ENCODE measurements at places on chromosomes 12 and 14.

DNA sequence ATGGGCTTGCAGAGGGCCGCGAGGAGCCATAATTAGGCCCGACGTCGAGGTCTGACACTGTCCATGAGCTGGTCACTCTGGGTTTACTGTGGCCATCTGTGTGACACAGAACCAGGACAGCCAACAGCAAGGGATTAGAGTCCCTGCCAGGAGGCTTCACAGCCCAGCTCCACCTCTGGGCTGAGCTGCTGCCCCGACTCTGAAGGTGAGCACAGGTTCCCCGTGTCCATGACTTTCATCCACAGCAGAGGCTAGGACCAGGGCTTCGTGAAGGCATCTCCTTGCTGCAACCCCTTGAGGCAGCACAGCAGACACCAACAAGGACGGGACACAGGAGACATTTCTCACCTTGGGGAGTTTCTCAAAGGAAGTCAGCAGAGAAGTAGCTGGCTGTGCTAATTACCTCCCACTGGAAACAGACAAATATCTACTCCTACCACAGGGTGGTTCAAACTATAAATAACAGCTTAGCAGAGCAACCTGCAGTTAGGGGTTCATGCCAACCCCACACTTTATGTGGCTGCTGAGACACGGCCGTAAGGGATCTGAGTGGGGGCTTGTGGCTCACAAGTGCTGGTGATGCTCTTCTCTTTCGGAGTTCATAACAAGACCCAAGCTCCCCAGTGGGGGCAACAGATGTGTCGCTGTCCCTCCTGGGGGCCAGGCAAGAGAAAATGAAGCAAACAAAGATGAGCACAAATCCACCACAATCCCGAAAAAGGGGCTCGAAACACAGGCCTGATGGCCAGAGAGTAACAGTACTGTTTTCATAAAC is 29.2 kb downstream of the ZFYVE21 start:
- no peak for DNase-seq

- no peak for DNase-seq
Measured at GRCh38 chr12:122182887-122183587, at the start of gene LRRC43. Gene LRRC43 (plus strand): TSS chr12:122183123. CDS start chr12:122183145, 22 bp downstream.

DNA sequence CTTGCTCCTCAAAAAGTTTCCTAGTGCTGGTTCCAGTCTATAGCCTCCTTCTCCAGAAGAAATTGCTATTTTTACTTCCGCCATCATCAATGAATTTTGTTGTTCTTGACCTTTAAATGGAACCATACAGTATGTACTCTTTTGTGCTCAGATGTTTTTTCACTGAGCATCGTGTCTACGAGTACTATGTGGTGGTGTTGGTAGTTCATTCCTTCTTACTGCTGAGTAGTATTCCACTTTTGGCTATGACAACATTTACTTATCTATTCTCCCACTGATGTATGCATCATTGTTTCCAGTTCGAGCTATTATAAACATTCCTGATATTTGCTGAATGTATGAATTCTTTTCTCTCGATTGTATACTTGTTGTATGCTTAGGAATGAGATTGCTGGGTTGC is 28.6 kb downstream of the SLC2A14 start:
- DNase-seq = no peak

DNA sequence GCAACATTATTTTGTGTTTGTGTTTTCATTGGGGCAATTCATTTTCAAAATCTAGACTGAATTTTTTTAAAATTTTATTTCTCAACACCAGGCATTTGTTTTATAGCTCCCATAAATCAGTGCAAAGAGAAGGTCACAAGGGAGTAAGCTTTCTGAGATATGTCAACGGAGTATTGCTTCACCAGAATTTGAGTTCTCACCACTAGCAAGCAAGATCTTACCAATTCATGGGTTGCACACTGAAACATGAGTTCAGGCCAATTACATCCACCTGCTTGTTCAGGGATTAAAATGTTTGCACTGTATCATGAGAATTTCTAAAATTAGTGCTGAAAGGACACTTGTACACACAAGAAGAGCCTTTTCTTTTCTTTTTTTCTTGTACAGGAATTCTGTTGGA is 121.9 kb downstream of the CAND1 start:
- no peak for DNase-seq

DNA sequence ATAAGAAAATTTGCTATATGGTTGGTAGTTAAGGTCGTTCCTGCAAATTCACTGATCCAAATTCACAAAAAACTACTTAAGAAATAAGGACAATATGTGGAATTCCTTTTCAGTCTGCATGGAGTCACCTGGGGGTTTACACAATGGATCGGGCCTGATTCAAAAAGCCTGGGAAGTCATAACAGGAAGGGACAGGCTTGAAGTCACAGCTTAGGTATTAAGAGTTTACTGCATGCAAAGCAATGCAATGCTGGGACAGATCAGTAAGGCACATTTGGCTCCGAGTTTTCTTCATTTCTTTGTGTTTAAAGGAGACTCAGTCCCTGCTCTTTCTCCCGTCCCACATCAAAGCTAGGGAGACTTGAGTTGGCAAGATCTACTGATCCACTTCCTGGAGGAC is 153.3 kb downstream of the NTF3 start:
- no peak for DNase-seq

DNA sequence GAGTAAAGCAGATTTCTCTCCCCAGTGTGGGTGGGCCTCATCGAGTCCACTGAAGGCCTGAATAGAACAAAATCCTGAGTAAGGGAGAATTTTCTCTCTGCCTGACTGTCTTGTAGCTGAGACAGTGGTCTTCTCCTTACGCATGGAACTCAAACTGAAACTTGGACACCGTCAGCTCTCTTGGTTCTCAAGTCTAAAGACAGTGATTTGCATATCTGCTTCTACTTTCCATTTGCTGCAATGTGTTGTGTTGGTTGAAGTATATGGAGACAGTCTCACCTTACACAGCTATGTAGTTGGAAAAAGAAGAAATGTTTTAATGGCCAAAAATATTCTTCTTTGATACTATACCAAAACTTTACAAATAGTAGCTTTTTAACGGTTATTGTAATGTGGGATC is 160.2 kb upstream of the LMNTD1 start:
- DNase-seq = no peak

GRCh38 chr12:113165521-113166450 is 16.3 kb downstream of the CFAP73 start:
- DNase-seq = no peak

All from CD4-positive, alpha-beta memory T cell (primary cell).